ENCODE measurements at places on chromosomes 2 and 18. TPM values are rescaled to one million over a fixed set of nuclear protein-coding genes. Genes with fewer than 3 reads are reported as not detected.

LAMA1 gene
- 0.60 TPM for total RNA-seq

MC5R gene
- not detected for total RNA-seq

MAP2 gene
- 2.8 TPM for total RNA-seq

CXCR2 gene
- total RNA-seq, result 52.6 TPM

GRCh38 chr18:63120620-63121019, 198.9 kb downstream of the BCL2 start:
- H3K4me1 ChIP-seq, result peaks cover 4% of the 10 kb centered on the region
- no peak overlapping the region for H3K4me3 ChIP-seq
- H3K27ac ChIP-seq, result no peak overlapping the region
- DNase-seq, result no peak
- no peaks in the 10 kb centered on the region for H3K36me3 ChIP-seq

DNA sequence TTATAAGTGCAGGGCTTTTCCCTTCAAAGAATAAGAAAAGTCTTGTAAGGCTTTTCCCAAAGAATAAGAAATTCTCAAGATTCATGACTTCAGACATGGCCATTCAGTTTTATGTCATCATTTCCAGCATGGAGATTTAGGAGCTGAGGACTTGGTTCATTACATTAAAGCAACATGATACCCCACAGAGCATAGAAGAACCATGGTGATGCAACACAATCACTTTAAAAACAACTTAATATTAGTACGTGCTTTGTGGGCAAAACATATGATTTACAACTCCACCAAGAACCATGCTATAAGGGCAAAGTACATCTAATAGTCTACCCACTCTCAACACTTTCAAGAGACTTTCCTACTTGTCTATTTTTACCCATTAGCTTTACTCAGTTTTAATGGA, 214.4 kb downstream of the SRBD1 start:
- H3K4me1 ChIP-seq, result no peaks in the 10 kb centered on the region
- no peak overlapping the region for H3K27ac ChIP-seq
- H3K36me3 ChIP-seq, result peaks cover 13% of the 10 kb centered on the region
- DNase-seq, result no peak

DNA sequence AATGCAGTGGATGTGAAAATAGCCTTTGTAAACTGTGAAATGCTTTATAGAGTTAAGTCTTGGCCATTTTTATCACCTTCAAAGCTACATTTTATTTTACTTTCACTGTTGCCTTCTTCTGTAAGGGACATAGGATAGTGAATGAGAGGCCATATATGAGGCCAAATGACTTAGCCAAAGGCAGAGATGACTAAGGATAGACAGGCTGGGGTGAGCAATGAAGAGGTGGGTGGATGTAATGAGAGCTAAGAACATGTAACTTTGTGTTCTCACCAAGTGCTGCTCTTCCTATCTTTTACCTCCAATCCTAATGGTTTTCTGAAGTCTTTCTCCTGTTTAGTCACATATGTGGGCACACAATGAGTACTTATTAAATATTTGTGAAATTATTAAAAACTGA, 101.9 kb downstream of the MBD5 start:
- H3K27ac ChIP-seq, result no peak overlapping the region
- H3K4me3 ChIP-seq, result no peak overlapping the region
- no peak for DNase-seq
- no peaks in the 10 kb centered on the region for H3K4me1 ChIP-seq
- peaks cover 6% of the 10 kb centered on the region for H3K36me3 ChIP-seq

DNA sequence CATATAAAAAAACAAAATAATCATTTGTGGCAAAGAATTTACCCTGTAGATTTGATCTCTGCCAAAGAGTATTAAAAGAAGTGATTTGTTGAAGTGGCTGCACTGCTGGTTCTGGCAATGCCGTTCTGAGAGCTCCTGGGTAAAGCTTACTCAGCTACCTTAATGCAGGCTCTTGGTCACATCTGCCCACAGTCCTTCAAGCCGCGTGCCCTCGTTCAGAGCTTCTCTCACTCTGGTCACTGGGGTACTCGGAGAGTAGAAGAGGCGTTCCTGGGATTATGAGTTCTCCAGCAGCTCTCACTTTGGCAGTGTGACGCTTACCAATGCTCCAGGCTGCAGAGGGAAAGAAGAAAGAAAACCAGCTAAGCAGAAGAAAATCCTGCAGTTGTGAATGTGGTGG, 57.9 kb downstream of the ACVR1 start:
- H3K4me3 ChIP-seq, result no peak overlapping the region
- no peaks in the 10 kb centered on the region for H3K4me1 ChIP-seq
- DNase-seq, result no peak
- no peak overlapping the region for H3K27ac ChIP-seq

GRCh38 chr2:32825291-32825712, 121.5 kb upstream of the LTBP1 start:
- H3K4me3 ChIP-seq, result no peak overlapping the region
- H3K4me1 ChIP-seq, result peaks cover 8% of the 10 kb centered on the region
- no peaks in the 10 kb centered on the region for H3K36me3 ChIP-seq
- H3K27me3 ChIP-seq, result no peaks in the 10 kb centered on the region
- no peak overlapping the region for H3K27ac ChIP-seq
- DNase-seq, result no peak

DNA sequence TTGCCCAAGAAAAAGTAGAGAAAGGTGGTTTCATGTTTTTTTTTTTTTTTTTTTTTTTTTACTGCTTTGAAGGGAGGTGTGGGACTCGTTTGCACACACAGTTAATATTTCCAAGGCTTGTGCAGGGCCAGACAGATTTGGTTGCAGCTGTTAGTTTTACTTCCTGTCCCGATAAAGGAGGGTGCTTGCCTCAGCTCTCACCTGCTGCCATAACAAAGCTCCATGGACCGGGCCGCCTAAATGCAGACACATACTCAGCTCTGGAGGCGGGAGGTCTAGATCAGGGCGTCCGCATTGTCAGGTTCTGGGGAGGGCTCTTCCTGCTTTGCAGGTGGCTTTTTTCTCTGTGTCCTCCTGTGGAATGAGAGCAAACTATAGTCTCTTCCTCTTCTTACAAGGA, 69.9 kb downstream of the ODC1 start:
- no peaks in the 10 kb centered on the region for H3K27me3 ChIP-seq
- H3K4me1 ChIP-seq, result peaks cover 100% of the 10 kb centered on the region
- H3K36me3 ChIP-seq, result no peaks in the 10 kb centered on the region
- DNase-seq, result peak; percentile 86
- no peak overlapping the region for H3K4me3 ChIP-seq

GRCh38 chr2:66889632-66889882, 454.6 kb downstream of the MEIS1 start:
- H3K4me3 ChIP-seq, result no peak overlapping the region
- no peaks in the 10 kb centered on the region for H3K4me1 ChIP-seq
- no peak overlapping the region for H3K27ac ChIP-seq
- H3K36me3 ChIP-seq, result no peaks in the 10 kb centered on the region

DNA sequence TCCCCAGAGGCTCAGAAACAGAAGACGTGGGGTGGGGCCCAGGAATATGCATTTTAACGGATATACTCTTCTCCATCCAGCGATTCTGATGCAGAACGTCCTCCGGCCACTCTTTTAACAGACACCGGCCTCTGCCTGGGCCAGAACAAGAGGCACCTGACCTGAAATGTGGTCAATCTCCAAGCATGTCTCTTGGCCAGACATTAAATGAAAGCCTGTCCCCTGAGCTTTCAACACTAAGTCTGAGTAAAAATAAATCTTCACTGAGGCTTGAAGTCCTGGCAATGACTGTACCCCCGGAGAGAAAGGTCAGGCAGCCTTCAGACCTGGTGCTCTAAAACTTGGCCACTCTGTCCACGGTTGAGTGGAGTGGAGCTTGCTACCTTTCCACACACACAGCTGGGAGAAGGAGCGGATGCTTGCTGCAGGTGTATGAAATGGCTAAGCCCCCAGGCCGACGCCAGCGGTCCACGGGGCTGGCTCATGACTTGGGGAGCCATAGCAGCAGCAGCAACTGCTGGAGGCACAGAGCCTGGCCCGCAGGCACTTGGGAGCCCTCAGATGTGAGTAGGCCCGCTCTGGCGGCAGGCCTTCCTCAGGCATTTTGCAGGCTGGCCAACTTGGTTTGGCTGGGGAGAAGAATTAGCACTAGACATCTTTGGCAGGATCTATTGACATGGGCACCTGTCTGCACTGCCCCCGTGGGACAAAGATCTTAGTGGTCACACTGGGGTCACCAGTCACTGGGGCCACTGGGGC, 79.7 kb downstream of the TMEM17 start:
- H3K27ac ChIP-seq, result no peak overlapping the region
- H3K36me3 ChIP-seq, result no peaks in the 10 kb centered on the region
- H3K4me1 ChIP-seq, result no peaks in the 10 kb centered on the region
- DNase-seq, result no peak
- H3K4me3 ChIP-seq, result no peak overlapping the region

DNA sequence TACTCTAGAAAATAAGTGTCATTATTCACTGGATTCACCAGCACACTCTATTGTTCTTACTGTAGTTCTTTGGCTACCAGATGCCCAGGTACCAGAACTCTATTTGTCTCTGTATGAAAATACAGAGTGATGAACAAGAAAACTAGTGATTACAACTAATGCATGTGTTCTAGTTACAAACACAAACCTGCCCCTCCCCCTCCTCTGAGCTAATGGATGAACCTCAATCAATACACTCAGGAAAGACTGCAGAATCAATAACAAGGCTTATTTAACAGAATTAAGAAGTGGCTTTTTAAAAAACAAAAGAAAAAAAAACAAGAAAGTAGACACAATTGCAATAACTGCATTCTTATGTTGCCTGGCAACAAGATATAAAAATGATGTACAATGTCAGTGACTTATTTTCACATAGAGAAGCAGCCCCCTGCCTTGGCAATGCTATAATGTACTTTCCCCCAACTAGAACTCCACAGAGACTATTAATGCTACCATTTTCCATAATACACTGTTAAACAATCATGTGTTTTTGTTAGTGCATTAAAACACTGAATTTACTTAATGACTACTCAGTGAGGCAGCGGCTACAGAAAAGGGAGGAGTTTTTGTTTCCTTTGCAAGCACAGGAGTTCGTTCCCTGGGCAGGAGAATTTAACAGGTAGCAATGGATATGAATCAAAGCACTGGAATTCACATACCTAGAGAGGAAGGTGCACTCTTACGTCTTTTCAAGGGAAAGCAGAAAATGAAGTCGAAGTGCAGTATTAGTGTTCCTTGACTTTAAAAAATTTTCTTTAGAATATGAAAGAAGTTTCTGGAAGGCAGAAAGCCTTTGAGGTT, 318.8 kb upstream of the REV1 start:
- DNase-seq, result no peak
- no peaks in the 10 kb centered on the region for H3K4me1 ChIP-seq
- no peak overlapping the region for H3K27ac ChIP-seq
- peaks cover 3% of the 10 kb centered on the region for H3K36me3 ChIP-seq

GRCh38 chr2:24702800-24703199, 90.4 kb downstream of the PTRHD1 start:
- H3K36me3 ChIP-seq, result peaks cover 24% of the 10 kb centered on the region
- H3K4me1 ChIP-seq, result no peaks in the 10 kb centered on the region
- no peaks in the 10 kb centered on the region for H3K27me3 ChIP-seq
- H3K4me3 ChIP-seq, result no peak overlapping the region
- no peak overlapping the region for H3K27ac ChIP-seq

GRCh38 chr2:234839285-234839684, 112.5 kb upstream of the SH3BP4 start:
- H3K4me1 ChIP-seq, result no peaks in the 10 kb centered on the region
- no peaks in the 10 kb centered on the region for H3K27me3 ChIP-seq
- no peaks in the 10 kb centered on the region for H3K36me3 ChIP-seq
- H3K27ac ChIP-seq, result no peak overlapping the region
- no peak overlapping the region for H3K4me3 ChIP-seq

DNA sequence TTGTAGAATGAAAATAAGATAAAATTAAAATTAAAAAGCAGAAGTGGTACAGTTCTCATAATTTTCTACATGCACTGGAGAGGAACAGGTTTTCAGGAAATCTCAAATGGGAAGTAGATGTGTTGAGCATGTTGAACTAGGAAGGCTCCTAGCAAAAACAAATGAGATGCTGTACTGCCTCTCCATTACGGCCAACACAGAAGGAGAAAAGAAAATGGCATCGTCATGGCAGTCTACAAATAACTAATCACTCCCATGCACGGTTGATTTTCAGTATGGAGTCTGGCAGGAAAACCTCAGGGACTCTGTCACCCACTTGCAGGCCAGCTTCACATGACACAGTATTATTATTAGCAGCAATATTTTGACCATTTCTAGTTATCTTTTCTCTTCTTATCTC, 278.7 kb downstream of the NRXN1 start:
- H3K36me3 ChIP-seq, result no peaks in the 10 kb centered on the region
- H3K27ac ChIP-seq, result no peak overlapping the region
- no peak for DNase-seq
- H3K4me3 ChIP-seq, result no peak overlapping the region

GRCh38 chr2:47336259-47337238, 66.4 kb upstream of the MSH2 start:
- peaks cover 6% of the 10 kb centered on the region for H3K4me1 ChIP-seq
- DNase-seq, result no peak
- H3K27ac ChIP-seq, result peak overlapping the region; percentile 85
- no peaks in the 10 kb centered on the region for H3K27me3 ChIP-seq
- H3K36me3 ChIP-seq, result no peaks in the 10 kb centered on the region

- no peak overlapping the region for H3K27ac ChIP-seq
- no peak for DNase-seq
- H3K27me3 ChIP-seq, result no peaks in the 10 kb centered on the region
- H3K4me1 ChIP-seq, result no peaks in the 10 kb centered on the region
Measured at GRCh38 chr18:44938720-44939665, 258.3 kb downstream of the SETBP1 start.

- no peak overlapping the region for H3K27ac ChIP-seq
- H3K4me3 ChIP-seq, result no peak overlapping the region
- no peaks in the 10 kb centered on the region for H3K27me3 ChIP-seq
- H3K4me1 ChIP-seq, result no peaks in the 10 kb centered on the region
- H3K36me3 ChIP-seq, result no peaks in the 10 kb centered on the region
Measured at GRCh38 chr2:229254206-229254605, 16.9 kb downstream of the PID1 start.

Measured in spleen (tissue), 13 donors.